Posterior cingulate gyrus (tissue), 11 donors: ENCODE measurements at places on chromosomes 12 and 14.

- no peak for DNase-seq
Measured at GRCh38 chr14:23564876-23565275, 2.7 kb downstream of the AP1G2 start.

- DNase-seq: no peak
Measured at GRCh38 chr12:94589591-94590001, 60.8 kb downstream of the TMCC3 start.

GRCh38 chr14:24918822-24919221, 131.1 kb downstream of the STXBP6 start:
- no peak for DNase-seq

- no peak for DNase-seq
Measured at GRCh38 chr12:51160814-51161459, 12.0 kb downstream of the TFCP2 start.

- DNase-seq: no peak
Measured at GRCh38 chr12:68932128-68932960, 627 bp downstream of the CPM start.
